ENCODE measurements at places on chromosomes 3 and 15.

GRCh38 chr15:48965972-48966371 lies 2.3 kb upstream of the SHC4 start:
- peak; percentile 53 for DNase-seq

DNA sequence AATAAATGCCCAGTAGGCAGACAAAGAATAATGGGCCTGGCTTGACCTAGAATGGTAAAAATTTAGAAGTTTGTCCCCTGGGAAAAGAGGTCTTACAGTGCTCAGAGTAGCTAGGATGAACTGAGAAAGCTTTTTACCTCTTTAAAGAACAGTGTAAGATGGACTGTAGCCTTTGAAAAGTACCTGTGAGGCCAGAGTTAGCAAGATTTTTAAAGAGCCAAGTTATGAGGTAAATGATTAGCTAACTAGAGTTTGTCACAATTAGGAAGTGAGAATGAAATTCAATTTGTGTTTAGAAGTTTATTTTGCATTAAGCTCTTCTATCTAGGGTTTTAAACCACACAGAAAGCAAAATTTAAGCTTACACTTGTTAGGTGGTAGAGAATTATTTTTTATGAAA lies 480.9 kb downstream of the ZIC1 start:
- no peak for DNase-seq

- DNase-seq: peak; percentile 91
Observed at GRCh38 chr3:54870423-54870822, 57.4 kb downstream of the LRTM1 start.

GRCh38 chr15:90015749-90016148 lies 14.6 kb downstream of the ZNF710 start:
- DNase-seq: no peak

DNA sequence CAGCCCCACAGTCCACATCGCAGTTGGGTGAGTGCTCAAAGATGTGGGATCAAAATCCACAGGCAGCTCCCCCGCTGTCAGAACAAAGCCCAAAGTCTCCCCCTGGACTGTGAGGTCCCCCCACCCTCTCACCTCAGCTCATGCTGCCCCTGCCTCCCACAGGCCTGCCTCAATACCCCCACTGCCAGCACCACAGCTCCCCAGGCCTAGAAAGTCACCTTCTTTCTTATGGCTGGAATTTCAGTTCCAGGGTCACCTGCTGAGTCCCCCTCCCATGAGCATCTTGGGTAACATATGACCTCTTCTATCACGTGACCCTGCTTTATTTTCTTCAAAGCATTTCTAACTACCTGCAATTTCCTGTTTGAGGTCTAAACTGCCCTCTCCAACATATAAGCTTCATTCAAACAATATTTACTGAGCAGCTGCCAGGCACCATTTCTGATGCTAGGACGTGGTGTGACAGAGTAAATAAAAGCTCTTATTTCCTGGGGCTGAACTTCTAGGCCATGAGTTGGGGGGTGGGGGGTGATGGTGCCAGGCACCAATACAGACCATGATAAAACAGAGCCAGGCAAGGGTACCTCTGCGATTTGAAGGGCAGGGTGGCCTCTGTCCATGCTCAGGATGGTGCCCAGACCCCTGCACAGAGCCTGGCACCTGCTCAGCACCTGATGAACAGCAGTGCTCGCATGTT lies 2.4 kb upstream of the TMEM89 start:
- no peak for DNase-seq

GRCh38 chr3:141074529-141074928 lies 23.4 kb downstream of the SPSB4 start:
- DNase-seq: no peak

DNA sequence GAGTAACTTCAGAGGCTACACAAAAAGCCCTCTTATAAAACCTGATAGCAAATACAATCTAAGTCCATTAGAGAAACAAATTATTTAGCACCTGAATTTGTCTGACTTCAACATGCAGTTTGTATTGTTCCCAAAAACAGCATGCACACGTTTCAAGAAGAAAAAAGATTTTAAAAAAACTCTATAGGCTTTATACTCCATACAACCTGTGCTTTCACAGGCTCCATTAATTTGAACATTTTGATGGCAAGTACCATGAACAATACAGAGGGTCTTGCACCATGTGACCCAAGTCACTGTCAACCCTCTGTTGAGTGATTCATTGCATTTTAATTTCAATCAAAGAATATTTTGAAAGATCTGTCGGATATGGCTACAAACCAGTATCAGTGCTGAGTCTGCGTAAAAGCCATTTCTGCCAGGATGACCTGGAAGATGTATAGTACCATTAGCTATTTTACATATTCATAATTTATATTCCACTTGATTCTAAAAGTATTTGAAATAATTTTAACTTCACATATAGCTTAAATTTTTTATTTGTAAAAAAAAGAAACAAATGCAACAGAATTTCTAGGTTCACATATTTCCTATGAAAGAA lies 13.2 kb downstream of the ANXA2 start:
- no peak for DNase-seq

DNA sequence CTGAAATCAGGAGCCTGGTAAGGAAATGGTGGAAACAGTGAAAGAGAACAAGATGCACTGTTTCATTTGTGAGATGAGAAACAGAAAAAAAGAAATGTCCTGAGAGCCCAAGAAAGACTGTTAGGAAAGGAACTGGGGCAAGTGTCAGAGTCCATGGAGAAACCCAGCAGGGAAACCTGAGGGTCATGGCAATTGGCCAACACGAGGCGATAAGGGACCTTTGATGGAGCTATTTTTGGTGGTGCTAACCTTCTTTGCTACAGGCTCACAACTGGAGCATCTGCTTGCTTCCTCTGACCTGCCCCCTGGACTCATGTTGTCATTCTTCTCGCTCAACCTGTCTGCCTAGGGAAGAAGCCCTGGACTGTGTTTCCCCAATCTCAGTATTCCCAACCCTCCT lies 4.2 kb upstream of the TMEM41A start:
- DNase-seq: no peak

- no peak for DNase-seq
Observed at GRCh38 chr15:68814596-68814995, 6.1 kb downstream of the ANP32A start.

GRCh38 chr3:16130066-16130465 lies 44.4 kb upstream of the GALNT15 start:
- peak; percentile 67 for DNase-seq

DNA sequence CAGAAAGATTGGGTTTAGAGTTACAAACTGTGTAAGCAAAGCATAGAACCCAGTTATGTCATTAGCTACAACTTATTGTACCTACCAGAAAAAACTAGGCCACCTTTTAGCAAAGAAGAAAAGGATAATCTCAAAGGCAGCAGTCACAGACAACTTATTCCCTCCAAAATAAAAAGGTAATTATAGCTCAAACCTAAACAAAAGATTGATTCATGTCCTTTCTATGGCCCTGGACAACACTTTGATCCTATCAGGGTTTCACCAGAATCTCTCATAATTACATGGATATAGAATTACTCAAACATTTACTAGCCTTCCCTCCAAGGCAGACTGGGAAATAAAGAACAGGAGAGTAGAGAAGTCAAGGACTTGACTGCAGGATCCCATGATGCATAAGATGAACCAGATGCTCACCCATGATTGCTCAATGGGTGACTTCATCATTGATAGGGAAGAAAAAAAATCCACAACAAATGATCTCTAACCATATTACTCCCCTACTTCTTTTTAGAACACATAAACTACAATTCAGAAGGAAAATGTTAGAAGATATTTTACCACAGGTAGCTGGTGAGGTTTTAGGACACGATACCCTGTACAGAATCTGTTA lies 17.4 kb downstream of the DET1 start:
- DNase-seq: peak; percentile 42

DNA sequence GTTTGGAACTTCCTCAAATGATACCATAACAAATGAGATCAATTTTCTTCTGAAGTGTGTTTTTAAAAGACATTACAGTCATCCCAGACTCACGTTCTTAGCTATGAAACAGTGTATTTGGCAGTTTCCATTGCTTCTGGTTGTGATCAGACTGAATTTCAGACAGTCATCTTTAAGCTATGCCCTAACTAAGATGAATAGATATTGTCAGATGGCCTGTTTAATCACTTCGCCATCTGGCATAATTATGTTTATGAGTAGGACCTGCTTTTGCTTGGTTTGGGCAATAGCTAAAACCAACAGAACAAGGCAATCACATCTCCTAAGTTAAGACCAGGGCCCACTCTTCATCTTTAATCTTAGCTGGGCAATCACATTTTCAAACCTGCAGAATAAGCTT lies 313.1 kb downstream of the SV2B start:
- no peak for DNase-seq

DNA sequence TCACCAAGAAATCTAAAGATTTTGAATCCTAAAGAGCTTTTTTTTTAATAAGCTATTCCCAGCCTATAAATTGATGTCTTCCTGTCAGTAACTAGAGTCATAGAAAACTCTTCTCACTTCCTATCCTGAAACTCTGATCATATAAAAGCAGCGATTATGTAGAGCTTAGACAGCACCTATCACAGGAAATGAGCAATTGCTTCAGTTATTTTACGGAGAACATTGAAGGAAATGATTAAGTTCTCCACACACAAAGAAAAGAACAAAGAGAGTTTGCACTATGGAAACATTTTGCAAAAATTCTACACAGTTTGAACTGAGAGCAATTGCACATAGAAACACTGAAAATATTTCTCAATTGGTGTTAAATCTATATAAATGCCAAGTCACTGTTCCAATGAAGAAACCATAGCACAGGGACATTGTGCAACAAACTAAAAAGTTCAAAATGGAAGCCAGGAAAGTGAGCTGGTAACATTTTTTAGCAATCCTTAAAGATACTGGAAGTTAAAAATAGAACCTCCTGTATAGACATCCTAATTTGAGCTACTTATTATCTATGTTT lies 291.5 kb upstream of the ARHGEF26 start:
- no peak for DNase-seq

DNA sequence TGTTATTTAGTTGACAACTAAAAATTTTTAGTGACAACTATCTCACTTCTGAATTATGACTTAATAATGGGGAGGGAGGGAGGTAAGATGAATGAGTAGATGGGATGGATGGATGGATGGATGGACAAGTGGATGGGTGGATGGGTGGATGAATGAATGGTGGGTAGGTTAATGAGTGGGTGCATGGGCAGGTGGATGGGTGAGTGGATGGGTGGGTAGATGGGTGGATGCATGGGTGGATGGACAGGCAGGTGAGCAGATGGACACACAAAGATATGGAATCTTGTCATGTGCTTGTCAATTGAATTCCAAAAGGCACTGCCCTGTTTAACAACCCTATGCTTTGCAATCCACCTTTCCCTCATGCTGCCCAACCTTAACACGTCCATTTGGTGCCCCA lies 41.5 kb downstream of the KLHL25 start:
- DNase-seq: no peak

DNA sequence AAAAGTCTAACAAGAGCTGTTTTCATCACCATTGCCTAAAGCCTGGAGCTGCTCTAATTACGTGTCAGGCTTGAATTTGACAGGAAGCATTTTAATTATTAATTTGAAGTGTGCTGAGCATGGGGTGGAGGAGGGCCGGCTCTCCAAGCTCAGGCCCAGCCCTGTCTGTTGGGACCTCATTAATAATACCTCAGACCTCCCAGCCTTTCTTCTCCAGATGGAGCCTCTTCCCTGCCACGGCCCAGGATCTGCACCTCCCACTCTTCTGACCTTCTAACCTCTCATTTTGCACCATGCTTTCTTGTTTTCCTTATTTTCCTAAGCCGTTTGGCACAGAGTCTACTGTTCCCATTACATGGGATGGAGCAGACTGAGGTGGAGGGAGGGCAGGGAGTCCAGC lies 30.0 kb downstream of the INSYN1 start:
- no peak for DNase-seq

All from GM03348 (cell line).